ENCODE measurements at places on chromosomes 3 and 15.

DNA sequence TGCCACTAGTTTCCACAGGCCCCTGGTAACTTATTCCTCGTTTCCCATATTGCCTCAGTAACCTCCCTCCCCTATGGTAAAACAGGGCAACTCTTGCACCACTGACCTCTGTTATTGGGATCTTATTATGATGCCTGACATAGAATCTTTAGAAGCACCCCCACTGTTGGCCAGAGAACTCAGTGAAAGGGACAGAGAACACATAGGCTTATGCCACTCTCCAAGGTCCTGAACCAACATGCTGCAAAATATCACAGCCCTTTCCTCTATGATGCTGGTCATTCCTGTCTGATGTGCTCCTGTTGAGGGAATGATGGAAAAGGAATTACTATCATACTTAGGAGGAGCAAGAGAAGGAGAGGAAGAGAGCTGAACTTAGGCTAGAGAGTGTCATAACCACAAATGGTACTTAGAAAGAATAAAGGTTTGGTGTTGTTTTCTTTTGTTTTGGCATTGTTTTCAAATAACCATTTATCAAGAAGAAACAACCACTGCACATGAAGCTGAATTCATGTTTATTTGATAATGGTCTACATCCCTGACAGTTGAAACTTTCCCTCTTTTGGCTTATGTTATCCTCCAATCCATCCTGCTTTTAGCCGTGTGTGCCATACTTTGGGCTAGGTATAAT is 330.2 kb downstream of the EPHB1 start:
- DNase-seq = peak; percentile 19

GRCh38 chr15:60353245-60353920 is 44.4 kb downstream of the ANXA2 start:
- DNase-seq = no peak

GRCh38 chr3:152331018-152331541 is 62.4 kb downstream of the MBNL1 start:
- no peak for DNase-seq

- DNase-seq = peak; percentile 8
Measured at GRCh38 chr3:154018100-154018696, 103.0 kb upstream of the ARHGEF26 start.

GRCh38 chr3:129226374-129226773 is 23.0 kb upstream of the COPG1 start:
- no peak for DNase-seq

DNA sequence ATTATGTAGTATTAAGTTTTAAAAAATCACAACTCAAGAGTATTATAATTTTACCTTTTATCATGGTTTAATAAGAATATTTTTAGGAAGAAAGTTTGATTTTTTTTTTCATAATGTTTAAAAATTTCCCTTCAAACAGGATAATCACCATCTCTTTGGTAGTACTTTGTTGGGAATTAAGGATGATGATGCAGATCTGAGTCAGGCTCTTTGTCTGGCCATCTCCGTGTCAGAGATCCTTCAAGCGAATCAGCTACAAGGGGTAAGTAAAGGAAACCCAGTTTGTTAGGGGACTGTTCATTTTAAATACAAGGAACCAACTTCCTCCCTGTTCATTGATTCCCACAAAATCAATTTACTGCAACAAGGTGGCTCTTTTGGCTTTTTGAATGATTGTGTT is 36.8 kb upstream of the NIT2 start:
- DNase-seq = no peak

- no peak for DNase-seq
Measured at GRCh38 chr15:78570710-78571109, 5.4 kb downstream of the CHRNA5 start.

- no peak for DNase-seq
Measured at GRCh38 chr3:52405066-52405465, 39.8 kb downstream of the SEMA3G start.

GRCh38 chr3:195028877-195029606 is 241.9 kb downstream of the XXYLT1 start:
- DNase-seq = no peak

DNA sequence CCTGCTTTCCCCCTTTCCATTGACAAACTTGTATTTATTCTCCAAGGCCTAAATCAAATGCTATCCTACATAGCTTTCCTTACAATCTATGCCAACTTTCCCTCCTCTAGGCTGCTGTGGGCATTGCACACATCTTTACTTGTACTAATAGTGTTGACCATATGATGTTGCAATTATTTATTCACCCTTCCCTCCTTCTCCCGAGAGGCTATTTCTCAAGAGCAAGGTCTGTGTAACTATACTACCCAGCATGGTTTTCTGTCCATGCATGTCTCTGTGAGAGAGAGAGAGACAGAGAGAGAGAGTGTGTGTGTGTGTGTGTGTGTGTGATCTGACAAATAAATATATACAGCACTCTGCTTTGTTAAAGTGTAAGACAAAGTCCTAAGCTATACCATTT is 63.8 kb downstream of the GTPBP8 start:
- no peak for DNase-seq

GRCh38 chr3:15676259-15676658 is 74.7 kb downstream of the BTD start:
- DNase-seq = no peak

DNA sequence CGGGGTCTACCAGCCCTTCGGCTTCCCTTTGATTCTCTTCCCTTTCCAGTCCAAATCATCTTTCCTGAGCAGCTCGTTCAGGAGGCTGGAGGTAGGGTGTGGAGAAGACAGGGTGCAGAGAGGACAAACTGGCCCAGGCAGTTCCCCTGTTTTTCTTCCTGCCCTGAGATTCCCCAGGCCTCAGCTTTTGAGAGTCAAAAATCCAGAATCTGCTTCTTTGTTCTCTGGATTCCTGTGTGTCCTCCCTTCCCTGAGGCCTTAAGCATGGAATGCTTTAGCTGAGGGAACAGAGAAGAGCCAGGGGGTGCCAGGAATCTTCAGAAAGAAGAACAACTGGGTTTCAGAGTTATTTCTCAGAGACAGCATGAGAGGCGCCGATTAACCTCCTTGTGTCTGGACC is 26.7 kb upstream of the LRTM1 start:
- DNase-seq = no peak

- DNase-seq = peak; percentile 82
Measured at GRCh38 chr15:90665288-90666134, 51.6 kb upstream of the BLM start.

DNA sequence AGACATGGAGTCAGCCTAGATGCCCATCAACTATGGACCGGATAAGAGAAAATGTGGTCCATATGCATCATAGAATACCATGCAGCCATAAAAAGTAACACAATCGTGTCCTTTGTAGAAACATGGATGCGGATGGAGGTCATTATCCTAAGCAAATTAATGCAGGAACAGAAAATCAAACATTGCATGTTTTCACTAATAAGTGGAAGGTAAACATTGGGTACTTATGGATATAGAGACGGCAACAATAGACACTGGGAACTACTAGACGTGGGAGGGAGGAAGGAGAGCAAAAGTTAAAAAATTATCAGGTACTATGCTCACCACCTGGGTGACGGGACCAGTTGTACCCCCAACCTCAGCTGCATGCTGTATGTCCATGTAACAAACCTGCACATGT is 2.5 kb downstream of the PLD1 start:
- no peak for DNase-seq

DNA sequence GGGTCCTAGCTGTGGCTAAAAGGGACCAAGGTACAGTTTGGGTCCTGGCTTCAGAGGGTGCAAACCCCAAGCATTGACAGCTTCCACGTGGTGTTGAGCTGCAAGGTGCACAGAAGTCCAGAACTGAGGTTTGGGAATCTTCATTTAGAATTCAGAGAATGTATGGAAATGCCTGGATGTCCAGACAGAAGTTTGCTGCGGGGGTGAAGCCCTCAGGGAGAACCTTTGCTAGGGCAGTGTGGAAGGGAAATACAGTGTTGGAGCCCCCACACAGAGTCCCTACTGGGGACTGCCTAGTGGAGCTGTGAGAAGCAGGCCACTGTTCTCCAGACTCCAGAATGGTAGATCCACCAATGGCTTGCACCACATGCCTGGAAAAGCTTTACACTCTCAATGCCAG is 17.9 kb downstream of the RNF13 start:
- DNase-seq = no peak

- DNase-seq = no peak
Measured at GRCh38 chr3:4309491-4310128, 6.4 kb downstream of the SETMAR start.

DNA sequence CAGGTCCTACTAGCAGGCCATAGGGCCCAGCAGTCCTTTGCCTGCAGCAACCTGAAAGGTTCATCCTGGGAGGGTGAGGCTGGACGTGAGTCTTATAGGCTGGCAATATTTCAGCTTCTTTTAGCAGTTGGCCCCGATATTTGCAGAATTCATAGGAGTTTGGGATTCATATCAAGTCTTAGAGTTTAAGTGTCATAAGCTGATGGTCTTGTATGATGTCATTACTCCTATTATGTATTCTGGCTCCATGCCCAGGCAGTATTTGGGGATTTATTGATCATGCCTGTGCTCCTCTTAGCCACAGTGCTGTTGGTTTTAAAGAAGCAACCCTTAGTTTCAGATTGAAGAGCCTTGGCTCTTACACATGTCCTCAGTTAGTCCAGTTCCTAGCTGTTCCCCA is 41.3 kb upstream of the POLR2M start:
- no peak for DNase-seq

DNA sequence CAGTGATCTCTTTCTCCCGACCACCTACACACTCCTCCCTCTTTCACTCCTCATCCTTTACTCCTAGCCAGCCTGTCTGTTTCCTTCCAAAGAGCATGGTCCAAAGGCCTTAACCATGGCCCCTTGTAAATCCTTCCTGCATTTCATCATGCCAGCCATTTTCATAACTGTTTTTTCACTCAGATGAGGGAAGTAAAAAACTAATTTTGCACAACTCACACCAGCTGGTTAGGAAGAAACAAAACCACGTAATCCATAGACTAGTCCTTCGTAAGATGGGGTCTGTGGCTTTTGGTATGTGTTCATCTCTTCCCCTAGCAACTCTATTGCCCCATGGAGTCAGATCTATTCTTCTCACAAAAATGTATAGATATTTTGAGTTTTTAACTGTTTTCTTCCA is 187.8 kb downstream of the SHOX2 start:
- DNase-seq = no peak

GRCh38 chr15:96053031-96053780 is 277.3 kb upstream of the NR2F2 start:
- DNase-seq = no peak

GRCh38 chr15:78830514-78831228 is 19.4 kb upstream of the ADAMTS7 start:
- DNase-seq = peak; percentile 59

GRCh38 chr15:63634154-63634553 is 37.0 kb downstream of the FBXL22 start:
- no peak for DNase-seq

DNA sequence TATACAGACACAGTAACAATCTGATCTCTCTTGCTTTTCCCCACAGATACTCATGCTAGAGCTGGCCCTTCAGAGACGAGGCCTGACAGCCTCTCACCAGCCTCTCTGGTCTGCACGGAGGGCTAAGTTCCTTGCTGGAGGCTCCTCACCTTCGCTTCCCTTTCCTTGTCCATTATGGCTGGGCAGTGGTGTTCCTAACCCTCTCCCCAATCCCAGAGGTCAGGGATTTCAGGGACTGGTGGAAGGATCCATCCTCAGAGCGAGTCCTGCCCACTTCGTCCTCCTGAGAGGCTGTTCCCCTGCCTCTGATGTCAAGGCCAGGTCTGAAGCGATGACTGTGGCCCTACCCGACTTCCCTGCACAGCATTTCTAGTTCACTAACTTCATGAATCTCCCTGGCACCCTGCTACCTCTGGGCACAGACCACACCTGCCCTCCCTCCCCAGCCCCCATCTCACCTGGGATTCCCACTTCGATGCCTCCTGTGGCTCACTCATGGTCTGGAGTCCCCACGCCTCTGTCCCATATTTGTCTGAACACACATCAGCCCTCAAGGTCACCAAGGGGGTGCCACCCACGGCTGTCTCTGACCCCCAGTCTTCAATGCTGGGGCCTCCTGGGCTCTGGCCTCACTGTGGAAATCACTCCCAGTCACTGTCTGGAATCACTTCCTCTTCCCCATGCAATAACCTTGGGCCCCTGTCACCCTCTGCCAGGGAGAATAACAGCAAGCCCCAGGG is 124.9 kb upstream of the PRR20G start:
- no peak for DNase-seq

- no peak for DNase-seq
Measured at GRCh38 chr15:35325374-35325941, 220.5 kb downstream of the DPH6 start.

DNA sequence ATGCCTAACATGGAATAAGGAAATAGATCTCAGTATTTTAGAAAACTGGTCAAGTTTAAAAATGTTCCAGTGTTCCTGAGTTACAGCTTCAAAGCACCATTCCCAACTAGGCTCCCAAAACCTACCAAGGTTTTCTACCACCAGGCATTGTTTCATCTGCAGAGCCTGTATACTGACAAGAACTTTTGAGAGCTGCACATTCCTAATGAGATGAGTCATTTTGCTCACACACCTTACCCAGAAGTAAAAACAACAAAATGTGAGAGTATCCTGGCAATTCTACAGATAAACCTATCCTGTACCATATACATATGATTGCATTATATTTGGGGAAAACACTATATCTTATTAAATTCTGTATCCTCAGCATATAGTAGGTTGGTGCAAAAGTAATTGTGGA is 90.7 kb downstream of the ATP8B4 start:
- DNase-seq = no peak

- DNase-seq = no peak
Measured at GRCh38 chr15:50828610-50829206, 63.2 kb upstream of the SPPL2A start.

DNA sequence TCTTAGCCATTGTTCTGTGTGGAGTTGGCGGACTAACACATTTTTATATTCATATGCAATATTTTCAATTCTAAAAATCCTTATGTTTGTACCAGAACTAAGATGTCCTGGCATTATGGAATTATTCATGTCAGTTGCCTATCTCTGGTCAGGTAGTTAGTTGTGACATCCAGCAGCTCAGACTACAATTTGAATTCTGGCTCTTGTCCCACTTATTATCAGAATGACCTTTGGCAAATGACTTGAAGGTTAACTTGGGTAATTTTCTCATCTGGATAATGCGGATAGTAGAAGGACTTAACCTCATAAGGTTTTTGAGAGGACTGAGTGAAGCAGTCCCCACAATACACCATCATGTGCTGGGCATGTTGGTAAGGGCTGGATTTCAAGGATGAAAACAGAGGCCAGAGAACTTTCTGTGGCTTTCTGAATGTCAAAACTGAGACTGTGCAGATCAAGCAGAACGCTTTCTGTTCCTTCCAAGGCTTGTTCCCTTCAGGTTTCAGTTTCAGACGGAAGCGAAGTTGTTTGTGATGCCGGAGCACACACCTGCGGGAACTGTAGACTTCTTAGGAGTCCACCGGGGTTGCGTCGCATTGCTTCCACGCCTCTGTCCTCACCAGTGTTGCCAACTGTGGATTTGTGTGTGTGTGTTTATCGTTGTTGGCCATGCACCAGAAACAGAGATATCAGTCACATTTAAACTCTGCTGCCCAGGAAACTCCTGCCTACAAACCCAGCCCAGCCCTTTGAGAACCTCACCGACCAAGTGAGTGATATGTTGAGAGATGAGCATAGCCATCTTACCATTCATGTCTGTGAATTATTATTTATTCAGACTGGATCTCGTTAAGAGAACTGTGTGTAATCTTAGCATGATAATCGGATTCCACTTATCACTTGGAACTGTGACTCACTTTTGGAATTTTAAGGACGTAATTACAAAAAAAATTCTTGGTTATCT is 76.0 kb downstream of the PTPRG start:
- DNase-seq = no peak

Measured in GM13977 (cell line).